ENCODE measurements at places on chromosomes 4 and X. TPM values are rescaled to one million over a fixed set of nuclear protein-coding genes. Genes with fewer than 3 reads are reported as not detected.

Gene GPR143
- 1.5 TPM for polyA plus RNA-seq

Gene KLHL4
- 4.1 TPM for polyA plus RNA-seq

Gene EBP
- 16.6 TPM for polyA plus RNA-seq

Gene S100G
- not detected for polyA plus RNA-seq

DNA sequence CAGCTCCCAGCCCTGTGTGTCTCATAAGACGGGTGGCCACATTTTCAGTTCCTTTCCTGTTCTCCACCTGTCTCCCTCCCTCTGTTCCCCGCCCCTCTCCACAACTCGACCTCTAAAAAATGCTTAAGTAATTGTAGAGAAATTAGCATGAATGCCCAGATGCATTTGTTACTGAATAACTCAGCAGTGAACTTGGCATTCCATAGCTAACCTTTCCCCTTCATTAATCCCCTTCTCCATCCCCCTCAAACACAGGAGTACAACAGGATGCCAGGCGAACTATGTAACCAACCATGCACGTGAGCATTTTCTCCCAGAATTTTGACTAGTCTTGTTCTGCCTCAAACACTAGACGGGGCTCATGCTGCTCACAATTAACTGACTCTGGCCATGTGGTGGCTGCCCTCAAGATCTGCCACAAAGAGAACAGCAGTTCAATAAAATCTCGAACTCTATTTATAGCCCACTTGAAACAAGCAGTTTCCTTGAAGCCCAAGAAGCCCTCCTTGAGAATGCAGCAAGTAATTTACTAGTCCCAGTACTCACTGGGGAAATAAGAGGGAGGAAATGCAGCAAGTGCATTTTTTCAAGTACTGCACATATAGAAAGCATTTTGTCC is 351.2 kb downstream of the ARHGAP24 start:
- DNase-seq = peak; percentile 78

- DNase-seq = peak; percentile 81
Measured at GRCh38 chr4:4981427-4981826, 37.8 kb downstream of the CYTL1 start.

DNA sequence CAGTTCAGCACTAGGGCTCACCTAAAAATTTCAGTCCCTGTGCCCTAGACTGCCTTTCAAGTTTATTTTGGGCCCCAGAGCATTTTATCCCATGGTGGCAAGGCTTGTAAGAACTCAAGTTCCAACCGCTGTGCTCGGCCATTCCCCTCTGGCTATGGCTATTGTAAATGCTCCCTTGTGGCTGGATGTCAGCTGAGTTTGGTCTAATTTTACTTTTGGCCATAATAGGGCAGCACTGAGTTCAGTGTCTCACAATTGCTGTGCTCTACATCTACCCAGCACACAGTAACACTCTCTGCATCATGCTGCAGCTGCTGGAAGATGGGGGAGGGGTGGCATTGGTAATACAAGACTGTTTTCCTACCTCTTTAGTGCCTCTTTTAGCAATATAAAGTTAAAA is 210.8 kb upstream of the IRS4 start:
- DNase-seq = no peak

- DNase-seq = peak; percentile 35
Measured at GRCh38 chr4:109803924-109804571, 2.2 kb upstream of the CFI start.

- DNase-seq = no peak
Measured at GRCh38 chr4:112916868-112917267, 132.6 kb upstream of the ANK2 start.

Gene EPHA5
- 0.52 TPM for polyA plus RNA-seq

GRCh38 chrX:41667631-41668030 is 21.1 kb upstream of the GPR34 start:
- DNase-seq = no peak

Gene PPBP
- 8.2 TPM for polyA plus RNA-seq

- no peak for DNase-seq
Measured at GRCh38 chr4:163758032-163758431, 263.5 kb downstream of the TMA16 start.

GRCh38 chr4:22414833-22415232 is 101.0 kb downstream of the ADGRA3 start:
- no peak for DNase-seq

DNA sequence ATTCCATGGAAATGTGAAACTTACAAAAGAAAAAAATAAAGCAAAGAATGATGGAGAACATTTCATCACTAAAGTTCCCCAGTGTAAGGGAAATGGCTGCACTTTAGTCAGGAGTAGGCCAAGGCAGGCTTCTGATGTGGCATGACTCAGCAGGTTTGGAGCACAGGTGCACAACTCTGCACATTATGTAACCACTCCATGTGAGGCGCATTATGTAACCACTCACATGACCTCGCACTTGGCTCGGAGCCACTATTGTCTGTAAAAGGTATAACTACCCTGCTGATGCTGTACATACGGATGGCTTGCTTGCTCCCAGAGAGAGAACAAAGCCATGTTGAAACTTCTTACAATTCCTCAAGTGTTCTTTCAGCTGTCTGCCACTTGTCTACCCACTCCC is 727.6 kb downstream of the TRAM1L1 start:
- peak; percentile 5 for DNase-seq

DNA sequence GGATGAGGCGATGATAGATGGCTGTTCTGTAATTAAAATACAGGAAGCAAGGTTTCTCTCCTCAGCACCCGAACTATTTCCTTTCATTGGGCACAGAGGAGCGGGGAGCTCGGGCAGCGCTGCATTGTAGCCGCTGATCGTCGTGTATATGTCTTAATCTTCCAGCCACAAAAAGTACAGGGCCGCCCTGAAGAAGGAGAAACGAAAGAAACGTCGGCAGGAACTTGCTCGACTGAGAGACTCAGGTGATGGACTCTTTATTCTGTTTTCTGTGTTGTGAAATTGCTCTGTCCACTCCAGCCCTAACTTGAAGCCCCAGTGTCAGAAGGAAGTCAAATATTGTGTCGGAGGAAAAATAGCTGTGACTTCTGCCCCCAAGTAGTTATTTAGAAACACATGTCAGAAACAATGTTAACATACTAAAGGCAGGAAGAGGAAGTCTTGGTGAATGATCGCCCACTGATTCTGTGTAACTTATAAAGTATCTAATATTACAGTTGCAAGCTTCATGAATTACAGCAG is 546 bp downstream of the ZRSR2 start:
- peak; percentile 45 for DNase-seq

GRCh38 chrX:103688946-103689345 is 2.4 kb upstream of the MORF4L2 start:
- peak; percentile 59 for DNase-seq

Gene PLS3
- 126 TPM for polyA plus RNA-seq

GRCh38 chr4:126057371-126057770 is 742.6 kb downstream of the FAT4 start:
- no peak for DNase-seq

Gene SOWAHD
- 0.41 TPM for polyA plus RNA-seq

- no peak for DNase-seq
Measured at GRCh38 chr4:144564358-144564757, 81.6 kb upstream of the HHIP start.

GRCh38 chr4:143347484-143348111 is 10.9 kb downstream of the GAB1 start:
- no peak for DNase-seq

DNA sequence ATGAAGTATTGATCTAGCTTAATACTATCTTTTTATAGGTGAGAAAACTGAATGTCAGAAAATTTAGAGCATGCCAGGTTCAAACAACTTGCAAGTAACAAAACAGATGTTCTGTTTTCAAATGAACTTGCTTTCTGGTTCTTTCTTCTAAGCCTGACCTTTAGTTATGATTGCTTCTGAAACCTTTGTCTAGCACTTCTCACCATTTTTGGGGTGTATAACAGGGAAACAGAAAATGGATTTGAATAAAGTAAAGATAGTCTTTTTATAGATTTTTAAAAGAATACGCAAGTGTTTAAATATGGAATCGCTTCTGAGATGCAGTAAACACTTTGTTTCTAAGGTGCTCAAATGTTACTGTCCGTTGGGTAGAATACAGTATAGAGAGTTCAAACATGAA is 687.2 kb upstream of the CPEB2 start:
- no peak for DNase-seq

DNA sequence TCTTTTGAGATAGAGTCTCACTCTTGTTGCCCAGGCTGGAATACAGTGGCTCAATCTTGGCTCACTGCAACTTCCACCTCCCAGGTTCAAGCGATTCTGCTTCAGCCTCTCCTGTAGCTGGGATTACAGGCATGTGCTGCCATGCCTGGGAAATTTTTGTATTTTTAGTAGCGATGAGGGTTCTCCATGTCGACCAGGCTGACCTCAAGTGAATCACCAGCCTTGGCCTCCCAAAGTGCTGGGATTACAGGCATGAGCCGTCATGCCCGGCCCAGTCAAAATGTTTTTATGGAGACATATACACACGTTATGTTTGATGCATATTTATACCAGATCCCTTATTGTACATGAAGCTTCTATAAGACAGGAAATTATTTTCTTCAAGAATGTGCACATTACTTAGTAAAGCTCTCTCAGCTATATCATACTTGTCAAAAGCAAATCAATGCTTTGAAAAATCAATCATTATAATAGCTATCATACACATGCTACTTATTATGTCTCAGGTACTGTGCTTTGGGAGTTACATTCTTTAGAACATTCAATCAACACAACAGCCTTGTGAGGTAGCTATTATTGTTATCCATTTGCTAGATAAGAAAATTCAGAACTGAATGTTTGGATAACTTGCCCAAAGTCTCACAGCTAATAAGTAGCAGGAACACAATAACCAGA is 269.2 kb downstream of the FSTL5 start:
- no peak for DNase-seq

GRCh38 chrX:139770366-139770765 is 62.4 kb upstream of the MCF2 start:
- DNase-seq = no peak

DNA sequence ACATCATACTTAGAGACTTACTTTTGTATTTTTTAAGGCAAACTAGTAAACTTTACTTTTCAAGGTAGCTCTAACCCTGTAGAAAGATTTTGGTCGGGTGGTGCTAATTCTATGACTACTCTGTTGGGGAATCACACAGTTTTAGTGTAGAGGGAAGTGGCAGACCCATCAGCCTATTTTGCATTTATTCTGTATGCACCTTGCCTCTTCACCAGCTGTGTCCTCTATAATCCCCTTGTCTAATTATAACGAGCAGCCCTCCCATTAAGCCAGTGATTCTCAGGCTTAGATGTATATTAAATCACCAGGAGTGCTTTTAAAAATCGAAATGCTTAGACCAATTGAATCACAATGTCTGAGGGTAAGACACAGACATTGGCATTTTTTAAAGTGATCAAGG is 78.1 kb downstream of the GALNT7 start:
- no peak for DNase-seq

Gene PABPC1L2A
- not detected for polyA plus RNA-seq

DNA sequence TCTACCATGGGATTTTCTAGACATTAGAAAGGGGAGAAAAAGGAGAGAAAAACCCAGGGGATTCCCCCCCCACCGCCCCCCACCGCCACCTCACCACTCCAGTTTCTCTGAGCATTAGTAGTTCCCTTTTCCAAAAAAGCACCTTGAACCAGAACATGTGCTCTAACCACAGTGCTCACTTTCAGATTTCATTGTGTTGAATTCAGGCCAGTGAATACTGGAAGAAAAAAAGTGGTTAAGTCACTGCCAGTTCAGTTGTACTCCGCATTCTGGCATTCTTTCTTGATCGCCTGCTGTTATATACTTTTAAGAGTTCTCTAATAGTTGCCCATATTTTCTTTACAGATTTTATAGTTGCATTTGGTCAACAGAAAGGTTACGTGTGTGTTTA is 40.9 kb downstream of the JADE3 start:
- DNase-seq = no peak

Gene IL9R
- not detected for polyA plus RNA-seq

Gene EFHC2
- polyA plus RNA-seq = 0.29 TPM

GRCh38 chrX:42678133-42678532 is 99.8 kb downstream of the PPP1R2C start:
- no peak for DNase-seq

DNA sequence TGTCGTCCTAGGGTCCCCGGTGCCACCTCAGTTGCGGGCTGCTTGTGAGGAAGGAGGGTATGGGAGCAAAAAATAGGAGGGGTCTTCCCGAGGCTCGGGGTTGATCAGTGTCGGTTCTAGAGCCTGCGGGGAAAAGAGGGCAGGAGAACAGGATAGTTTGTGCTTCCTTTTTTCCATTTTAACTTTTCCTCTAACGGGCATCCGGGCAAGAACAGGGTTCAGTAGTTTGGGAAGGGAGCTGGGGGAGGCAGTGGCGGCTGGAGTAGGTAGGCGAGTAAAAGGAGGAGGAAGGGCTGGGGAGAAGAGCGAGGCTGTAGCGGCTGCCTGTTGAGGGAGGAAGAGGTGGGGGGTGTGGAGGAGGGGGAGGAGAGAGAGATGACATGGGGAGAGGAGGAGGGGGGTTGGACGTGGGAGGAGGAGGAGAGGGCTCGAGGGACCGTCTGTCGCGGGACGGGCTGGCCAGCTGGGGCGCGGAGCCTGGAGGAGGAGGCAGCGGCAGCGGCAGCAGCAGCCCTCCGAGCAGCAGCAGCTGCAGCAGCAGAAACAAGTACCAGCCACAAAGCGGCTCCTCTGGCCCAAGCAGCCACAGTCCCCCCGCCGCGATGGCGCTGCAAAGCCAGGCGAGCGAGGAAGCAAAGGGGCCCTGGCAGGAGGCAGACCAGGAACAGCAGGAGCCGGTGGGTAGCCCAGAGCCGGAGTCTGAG is at the start of gene SLC16A2:
Gene SLC16A2 (plus strand): TSS at position 458 of the 704 bp plus-strand sequence. CDS start 145 bp downstream, at position 603.
- peak; percentile 91 for DNase-seq

All from muscle of leg (tissue), 16 donors.